ENCODE measurements at places on chromosomes 6 and 20. TPM values are rescaled to one million over a fixed set of nuclear protein-coding genes. Genes with fewer than 3 reads are reported as not detected.
A peak's percentile ranks its signal among the peaks of the same experiment; 100 is the strongest.

- no peaks in the 10 kb centered on the region for H3K4me1 ChIP-seq
- H3K27ac ChIP-seq = no peak overlapping the region
- no peaks in the 10 kb centered on the region for H3K36me3 ChIP-seq
- no peaks in the 10 kb centered on the region for H3K27me3 ChIP-seq
- no peak overlapping the region for H3K4me3 ChIP-seq
- no peak for DNase-seq
Observed at GRCh38 chr6:5115168-5115567, 30.0 kb downstream of the PPP1R3G start.

The PHACTR3 gene
- not detected for total RNA-seq

- H3K36me3 ChIP-seq = no peaks in the 10 kb centered on the region
- no peak for DNase-seq
- no peaks in the 10 kb centered on the region for H3K27me3 ChIP-seq
- H3K4me1 ChIP-seq = peaks cover 8% of the 10 kb centered on the region
Observed at GRCh38 chr6:85496856-85497255, 47.0 kb downstream of the NT5E start.

- H3K36me3 ChIP-seq = no peaks in the 10 kb centered on the region
- no peak overlapping the region for H3K4me3 ChIP-seq
- H3K27me3 ChIP-seq = no peaks in the 10 kb centered on the region
- H3K27ac ChIP-seq = no peak overlapping the region
Observed at GRCh38 chr20:9514072-9514460, 324 bp upstream of the LAMP5 start.

GRCh38 chr6:31558631-31559500 is 11.5 kb downstream of the NFKBIL1 start:
- H3K4me3 ChIP-seq = peak overlapping the region; percentile 48
- peaks cover 60% of the 10 kb centered on the region for H3K4me1 ChIP-seq
- peak overlapping the region; percentile 57 for H3K27ac ChIP-seq
- no peaks in the 10 kb centered on the region for H3K36me3 ChIP-seq
- H3K27me3 ChIP-seq = no peaks in the 10 kb centered on the region
- DNase-seq = peak; percentile 53

The ZKSCAN4 gene
- 8.3 TPM for total RNA-seq

- no peak overlapping the region for H3K4me3 ChIP-seq
- H3K27ac ChIP-seq = no peak overlapping the region
Observed at GRCh38 chr6:163347021-163347446, 67.5 kb upstream of the QKI start.

The PPIL6 gene
- total RNA-seq = 0.22 TPM

DNA sequence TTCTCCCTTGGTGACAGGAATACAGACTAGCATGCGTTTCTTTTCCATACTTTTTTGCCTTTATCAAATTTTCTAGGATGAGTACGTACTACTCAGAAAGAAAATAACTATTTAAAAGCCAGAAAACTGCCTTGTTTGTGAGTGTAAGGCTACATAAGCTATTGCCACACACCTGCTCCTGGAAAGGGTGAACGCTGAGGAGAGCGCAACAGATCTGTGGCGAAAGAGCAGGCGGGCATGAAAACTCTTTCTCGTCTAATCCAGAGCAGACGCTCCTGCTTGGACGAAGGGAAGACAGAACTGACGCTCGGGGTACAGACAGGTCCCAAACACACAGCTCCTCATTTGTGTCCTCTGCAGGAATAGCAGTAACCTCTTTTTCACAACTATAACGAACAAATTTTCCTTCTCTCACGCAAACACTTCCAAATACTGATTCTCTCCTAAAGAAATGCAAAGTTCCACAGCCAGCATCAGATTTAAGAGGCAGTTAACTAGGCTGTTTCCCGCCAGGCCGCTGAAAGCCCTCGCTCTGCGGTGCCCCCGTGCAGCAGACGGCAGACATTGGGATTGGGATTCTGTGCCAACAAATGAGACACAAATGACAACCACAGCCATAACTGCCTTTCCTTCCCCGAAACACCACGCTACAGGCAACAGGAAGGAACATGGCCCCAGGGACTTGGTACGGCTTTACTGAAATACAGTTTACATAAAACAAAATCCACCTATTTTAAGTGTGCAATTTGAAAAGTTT is 20.0 kb downstream of the TAF4 start:
- H3K27ac ChIP-seq = no peak overlapping the region
- H3K36me3 ChIP-seq = no peaks in the 10 kb centered on the region
- H3K27me3 ChIP-seq = no peaks in the 10 kb centered on the region

DNA sequence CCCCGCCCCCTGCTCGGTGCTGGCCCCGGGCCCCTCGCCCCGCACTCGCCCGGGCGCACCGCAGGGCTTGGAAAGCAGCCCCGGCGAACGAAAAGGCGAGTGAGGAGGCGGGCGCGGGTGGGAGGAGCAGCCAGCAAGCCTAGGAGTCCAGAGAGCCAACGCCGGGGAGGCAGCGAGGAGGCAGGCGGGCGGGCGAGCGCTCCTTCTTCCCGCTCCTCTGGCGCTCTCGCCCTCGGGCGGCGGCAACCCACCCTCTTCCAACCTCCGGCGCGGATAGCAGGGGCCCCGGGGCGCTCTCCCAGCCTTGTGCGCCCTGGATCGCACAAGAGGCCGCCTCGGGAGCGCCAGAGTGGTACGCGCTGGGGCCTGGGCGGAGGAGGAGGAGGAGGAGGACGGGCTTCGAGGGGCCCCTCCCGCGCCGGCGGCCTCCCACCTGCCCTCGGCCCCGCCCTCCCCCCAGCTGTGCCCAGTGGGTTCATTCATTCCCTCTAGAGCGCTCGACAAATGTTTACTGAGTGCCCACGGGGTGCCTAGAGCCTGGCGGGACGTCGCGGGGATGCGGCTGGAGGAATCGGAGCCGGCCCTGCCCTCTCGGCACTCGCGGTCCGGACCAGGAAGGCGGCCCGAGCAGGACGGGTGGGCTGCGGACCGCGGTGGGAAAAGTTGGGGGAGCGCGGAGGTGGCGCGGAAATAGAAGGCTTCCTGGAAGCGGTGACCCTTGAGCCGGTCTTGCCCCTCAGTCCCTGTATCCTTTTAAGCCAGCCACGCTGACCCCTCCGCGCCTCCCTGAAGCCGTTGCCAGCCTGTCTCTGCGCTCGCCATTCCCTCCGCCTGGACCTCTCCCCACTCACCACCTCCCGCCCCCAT is at the start of gene BMP7:
TSS of gene BMP7 (minus strand) at position 351 of the 867 bp plus-strand sequence. CDS start 519 bp downstream, outside the sequence.
- no peaks in the 10 kb centered on the region for H3K27me3 ChIP-seq
- H3K4me3 ChIP-seq = no peak within 1 kb of the TSS
- no peak within 1 kb of the TSS for H3K27ac ChIP-seq

GRCh38 chr6:163416557-163417253 is 2.2 kb downstream of the QKI start:
- H3K36me3 ChIP-seq = no peaks in the 10 kb centered on the region
- no peaks in the 10 kb centered on the region for H3K27me3 ChIP-seq
- peak; percentile 27 for DNase-seq
- peak overlapping the region; percentile 90 for H3K27ac ChIP-seq
- peaks cover 28% of the 10 kb centered on the region for H3K4me1 ChIP-seq
- H3K4me3 ChIP-seq = peak overlapping the region; percentile 58

The TRIM10 gene
- not detected for total RNA-seq

DNA sequence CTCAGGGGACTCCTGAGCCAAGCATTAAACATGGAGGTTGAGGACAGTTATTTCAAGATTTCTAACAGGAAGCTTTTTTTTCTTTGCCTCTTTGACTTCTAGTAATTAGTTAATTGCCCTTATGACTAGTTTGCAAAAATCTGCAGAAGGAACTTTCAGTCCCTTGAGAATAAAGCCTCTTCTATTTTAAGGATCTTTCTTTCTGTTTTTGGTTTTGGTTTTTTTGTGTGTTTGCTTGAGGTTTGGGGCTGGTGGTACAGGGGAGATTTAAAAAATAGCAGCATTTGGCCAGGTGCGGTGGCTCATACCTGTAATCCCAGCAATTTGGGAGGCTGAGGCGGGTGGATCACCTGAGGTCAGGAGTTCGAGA is 259.3 kb downstream of the BMP7 start:
- no peaks in the 10 kb centered on the region for H3K27me3 ChIP-seq
- no peak overlapping the region for H3K4me3 ChIP-seq
- no peak overlapping the region for H3K27ac ChIP-seq

- peak overlapping the region; percentile 52 for H3K4me3 ChIP-seq
- no peak for DNase-seq
- no peaks in the 10 kb centered on the region for H3K27me3 ChIP-seq
- peak overlapping the region; percentile 40 for H3K27ac ChIP-seq
- H3K36me3 ChIP-seq = peaks cover 2% of the 10 kb centered on the region
- H3K4me1 ChIP-seq = peaks cover 42% of the 10 kb centered on the region
Observed at GRCh38 chr20:50928469-50928868, 2.8 kb downstream of the ADNP start.

The KPNA5 gene
- total RNA-seq = 71.1 TPM

Measured in naive thymus-derived CD4-positive, alpha-beta T cell (primary cell).